Choroid plexus epithelial cell (primary cell): ENCODE measurements at places on chromosomes 13 and 19.

- no peak for DNase-seq
Measured at GRCh38 chr13:109734002-109734785, 52.2 kb downstream of the IRS2 start.

- peak; percentile 59 for DNase-seq
Measured at GRCh38 chr13:29847501-29847983, 2.9 kb downstream of the UBL3 start.

- DNase-seq: no peak
Measured at GRCh38 chr19:49342291-49342721, 7.1 kb downstream of the CD37 start.

DNA sequence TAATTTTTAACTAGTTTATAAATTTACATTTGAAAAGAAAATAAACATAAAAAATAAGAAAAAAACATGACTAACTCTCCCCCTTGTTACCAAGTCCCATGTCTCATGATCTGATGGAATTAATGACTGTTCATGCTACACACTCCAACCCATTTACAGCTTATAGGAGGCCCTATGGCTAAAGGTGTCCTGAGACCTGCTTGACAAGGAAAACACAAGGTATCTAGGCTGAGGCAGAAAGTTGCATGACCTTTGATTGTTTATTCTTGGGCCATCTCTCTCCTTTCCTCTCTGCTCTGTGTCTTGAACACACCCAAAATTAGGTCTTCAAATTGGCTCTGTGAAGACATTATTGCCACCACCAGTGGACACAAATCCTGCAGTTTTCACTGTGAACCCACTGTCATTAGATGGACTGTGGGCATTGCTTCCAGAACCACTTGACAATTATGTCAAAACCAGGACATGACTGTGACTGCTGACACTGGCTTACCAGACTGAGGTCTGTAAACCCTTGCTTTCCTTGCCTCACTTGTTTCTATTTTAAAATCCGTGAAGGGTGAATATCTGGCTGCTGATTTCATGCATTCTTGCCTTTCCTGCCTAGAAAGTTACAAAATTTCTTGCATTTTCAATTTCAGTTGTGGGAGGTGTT lies 386.5 kb upstream of the SPRY2 start:
- DNase-seq: peak; percentile 39

- no peak for DNase-seq
Measured at GRCh38 chr13:39788102-39788501, 132.6 kb downstream of the COG6 start.

GRCh38 chr13:45179428-45179827 lies 21.4 kb downstream of the KCTD4 start:
- no peak for DNase-seq

DNA sequence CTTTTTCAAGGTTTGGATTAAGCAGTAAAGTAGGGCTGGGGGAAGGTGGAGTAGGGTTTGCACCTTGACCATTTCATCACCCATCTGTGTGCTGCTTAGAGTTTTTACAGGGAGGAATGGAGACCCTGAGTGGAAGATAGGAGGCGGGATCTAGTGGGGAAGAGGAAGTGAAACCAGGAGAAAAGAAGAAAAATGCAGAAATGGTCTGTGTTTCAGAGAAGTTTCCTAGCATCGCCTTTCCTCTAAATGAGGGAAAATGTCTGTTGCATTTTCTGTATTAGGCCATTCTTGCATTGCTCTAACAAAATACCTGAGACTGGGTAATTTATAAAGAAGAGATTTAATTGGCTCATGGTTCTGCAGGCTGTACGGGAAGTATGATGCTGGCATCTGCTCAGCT lies 64.1 kb downstream of the TPT1 start:
- DNase-seq: no peak

DNA sequence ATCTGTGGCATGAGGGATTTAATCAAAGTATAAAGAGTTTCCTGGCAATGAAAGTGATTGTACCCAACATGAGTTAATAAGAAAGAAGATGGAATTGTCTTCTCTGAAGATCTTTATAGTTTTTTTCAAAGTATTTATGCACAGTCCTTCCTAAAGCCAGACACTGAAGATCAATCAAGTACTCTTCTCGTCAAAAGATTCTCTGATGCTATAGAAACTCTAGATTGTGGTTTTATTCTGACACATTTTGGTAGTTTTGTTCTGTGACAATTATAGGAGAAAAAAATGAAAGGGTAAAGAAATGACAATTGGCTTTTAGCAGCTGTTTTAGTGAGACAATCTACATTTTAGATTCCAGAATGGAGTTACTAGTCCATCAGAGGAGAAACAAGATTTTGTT lies 10.4 kb upstream of the ENOX1 start:
- DNase-seq: no peak

- DNase-seq: no peak
Measured at GRCh38 chr13:46176756-46177155, 5.2 kb downstream of the LCP1 start.

DNA sequence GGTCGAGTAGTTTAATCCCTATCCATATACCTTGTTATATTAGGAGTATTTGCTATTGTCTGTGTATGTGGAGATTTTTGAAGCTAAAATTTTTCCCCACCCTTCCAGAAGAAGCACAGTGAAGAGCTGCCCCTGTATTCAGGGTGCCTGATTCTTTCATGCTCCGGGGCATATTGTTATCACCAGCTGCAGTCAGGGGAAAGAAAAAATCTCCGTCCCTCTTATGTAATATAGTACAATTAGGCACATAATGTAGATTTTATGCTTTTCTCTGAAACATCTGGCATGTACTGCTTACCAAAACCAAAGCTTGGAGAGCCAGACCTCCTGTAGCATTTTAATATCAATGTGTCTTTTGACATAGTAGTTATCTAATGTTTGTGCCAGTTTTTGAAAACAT lies 214.9 kb upstream of the EDNRB start:
- no peak for DNase-seq

DNA sequence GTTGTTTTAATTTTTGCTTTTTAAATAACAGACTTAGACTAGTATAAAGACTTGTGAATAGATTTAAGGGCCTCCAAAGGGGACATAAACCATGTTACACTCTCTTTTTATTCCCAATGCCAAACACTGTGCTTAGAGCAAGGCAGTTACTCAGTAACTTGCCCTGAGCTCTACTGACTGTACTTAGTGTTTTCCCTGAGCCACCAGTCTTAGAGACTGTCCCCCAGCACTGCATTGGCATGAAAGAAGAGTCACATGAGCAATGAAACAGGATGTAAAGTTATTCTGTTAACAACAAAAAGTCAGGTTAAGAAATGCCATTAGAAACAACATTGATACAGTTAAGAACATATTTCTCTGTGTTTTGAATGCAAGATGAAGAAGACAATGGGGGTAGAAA lies 187.9 kb downstream of the TBC1D4 start:
- no peak for DNase-seq

DNA sequence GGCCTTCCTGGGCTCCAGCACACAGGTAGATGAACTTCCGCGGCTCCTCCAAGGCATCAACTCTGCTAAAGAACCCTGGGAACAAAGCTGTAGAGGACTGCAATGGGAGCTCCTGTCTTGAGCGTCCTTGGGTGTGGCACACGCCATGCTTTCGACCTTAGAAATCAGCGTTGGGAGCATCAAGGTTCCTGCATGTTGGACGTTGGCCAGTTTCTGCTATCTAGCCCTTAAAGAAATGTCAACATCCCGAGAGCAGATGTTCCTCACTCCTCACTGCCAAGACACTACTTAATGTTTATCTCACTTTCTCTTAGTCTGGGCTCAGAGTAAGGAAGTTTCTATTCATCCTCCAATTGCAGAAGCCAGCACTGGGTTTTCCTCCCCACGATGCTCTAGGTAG lies 70.6 kb upstream of the MEDAG start:
- DNase-seq: peak; percentile 66

DNA sequence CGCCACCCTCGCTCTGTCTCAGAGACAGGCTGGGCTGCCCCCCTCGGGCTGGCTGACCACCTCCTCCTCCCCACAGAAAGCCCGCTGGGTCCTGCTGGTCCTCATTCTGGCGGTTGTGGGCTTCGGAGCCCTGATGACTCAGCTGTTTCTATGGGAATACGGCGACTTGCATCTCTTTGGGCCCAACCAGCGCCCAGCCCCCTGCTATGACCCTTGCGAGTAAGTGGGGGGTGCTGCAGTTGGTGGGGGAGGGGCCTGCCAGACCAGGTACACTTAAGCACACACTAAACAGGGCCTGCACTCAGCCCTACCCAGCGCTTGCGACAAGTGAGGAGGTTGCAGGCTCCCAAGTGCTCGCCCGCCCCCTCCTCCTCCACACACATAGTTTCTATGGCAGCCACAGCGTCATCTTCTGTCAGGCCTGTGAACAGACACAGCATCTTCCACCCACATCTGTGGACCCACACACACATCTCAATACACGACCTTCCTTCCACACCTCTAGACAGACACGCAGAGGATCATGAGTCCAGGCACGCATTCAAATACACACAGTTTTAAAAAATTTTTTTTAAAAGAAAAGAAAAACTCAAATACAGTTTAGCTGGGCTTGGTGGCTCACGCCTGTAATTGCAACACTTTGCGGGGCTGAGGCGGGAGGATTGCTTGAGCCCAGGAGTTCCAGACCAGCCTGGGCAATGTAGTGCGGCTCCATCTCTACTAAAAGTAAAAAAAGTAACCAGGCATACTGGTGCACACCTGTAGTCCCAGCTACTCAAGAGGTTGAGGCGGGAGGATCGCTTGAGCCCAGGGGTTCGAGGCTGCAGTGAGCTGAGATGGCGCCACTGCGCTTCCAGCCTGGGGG lies 18.4 kb downstream of the PLD3 start:
- peak; percentile 34 for DNase-seq

GRCh38 chr13:23615395-23616081 lies 45.3 kb downstream of the TNFRSF19 start:
- DNase-seq: no peak

DNA sequence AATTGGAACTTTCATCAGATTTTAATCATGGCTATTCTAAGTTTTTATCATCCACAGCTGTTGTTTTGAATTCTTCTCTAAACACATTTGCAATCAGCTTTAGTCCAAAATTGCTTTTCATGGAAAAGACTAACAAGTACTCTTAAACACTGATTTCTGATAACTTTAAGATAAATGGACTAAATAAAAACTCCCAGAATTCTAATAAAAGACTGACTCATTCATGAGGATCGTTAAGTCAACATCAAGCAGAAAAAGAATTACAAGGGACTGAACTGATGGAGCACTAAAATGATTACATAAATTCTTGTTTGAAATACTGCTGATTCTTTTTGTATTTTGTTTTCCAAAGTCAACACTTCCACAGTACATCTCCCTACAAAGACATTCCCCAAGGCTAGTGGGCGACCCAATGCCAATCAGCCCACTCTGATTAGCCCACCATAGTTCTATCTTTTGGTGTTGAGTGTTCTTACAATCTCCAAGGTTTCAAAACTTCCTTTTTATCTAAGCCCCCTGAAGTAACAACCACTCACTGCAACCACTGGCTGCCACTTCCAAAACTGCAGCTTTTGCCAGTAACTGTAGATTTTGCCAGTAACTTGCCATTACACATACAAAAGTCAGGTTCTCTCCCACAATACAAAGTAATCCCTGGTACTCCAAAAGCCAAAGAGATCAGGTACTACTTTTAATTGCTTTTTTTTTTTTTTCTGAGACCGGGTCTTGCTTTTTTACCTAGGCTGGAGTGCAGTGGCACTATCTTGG lies 14.0 kb upstream of the NAA16 start:
- no peak for DNase-seq

DNA sequence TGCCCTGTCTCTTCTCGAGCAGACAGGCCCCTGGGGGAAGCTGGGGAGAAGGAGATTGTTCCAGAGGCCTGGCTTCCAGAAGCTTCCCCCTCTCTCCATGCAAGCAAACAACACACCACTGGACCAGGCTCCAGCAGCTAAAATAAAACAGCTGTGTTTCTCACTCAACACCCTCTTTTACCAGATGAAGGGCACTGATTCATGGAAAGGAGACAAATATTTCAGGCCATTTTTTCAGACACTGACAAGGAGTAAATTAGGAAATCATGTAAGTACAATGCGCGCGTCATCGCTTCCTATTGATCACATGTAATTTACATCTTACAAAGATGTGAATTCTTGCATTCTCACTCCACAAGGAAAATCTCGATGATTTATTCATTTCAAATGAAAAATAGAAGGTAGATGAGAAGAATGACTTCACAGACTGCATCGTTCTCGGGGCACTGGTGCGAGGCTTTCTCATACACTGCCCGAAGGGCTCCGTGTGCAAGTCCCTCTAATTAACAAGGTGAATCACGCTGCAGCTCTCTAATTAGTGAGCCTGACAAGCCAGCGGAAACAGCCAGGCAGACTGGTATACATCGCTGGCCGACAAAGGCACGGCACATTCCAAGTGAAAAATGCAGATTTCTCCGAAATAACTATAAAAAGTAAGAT lies 153.6 kb downstream of the KCTD15 start:
- no peak for DNase-seq

GRCh38 chr13:50014386-50014785 lies 858 bp upstream of the KCNRG start:
- DNase-seq: no peak

DNA sequence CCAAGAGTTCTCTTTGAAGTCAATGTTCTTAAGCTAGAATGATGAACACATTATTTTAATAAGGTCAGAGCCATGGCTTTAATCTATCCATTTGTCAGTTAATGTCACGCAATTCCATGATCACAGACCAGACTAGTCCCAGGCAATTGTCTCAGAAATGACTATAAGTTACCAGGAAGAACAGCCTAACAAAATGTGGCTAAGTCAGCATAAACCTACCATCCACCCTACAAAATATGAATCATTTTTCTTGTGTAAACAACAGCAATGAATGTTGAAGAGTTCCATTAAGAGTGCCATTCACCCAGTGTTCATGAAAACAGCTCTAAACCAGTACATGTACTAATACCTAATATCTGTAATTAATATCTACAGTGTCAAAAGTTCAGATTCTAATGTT lies 127.5 kb downstream of the KCTD12 start:
- peak; percentile 47 for DNase-seq

DNA sequence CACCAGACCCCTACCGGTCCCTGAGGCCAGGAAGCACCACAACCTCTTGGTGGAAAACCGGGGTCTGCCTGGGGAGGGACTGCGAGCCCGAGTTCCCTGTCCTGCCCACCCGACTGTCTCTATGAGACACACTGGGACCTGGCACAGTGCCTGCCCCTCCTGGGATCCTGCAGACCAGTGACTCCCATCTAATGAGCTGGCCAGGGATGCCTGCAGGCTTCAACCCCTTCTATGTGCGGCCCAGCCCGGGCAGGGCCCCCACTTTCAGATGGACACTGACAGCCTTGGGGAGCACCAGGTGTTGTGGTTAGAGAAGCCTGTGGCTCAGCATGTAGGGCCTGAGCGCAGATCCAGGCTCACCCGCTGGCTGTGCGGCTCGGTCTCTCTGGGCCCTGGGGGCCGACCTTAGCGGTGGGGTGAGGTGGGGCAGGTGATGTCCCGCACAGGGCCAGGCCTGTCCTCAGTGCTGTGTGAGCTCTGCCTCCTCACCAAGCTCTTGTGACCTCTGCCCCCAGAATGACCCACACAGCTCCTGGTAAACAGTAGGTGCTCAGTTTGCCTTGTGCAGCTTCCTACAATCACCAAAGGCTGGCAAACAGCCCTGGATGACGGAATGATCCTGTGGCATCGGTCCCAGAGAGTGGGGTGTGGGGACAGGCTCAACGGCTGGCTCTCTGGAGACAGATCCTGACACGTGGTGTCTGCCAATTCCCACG lies 17.9 kb upstream of the CACTIN start:
- no peak for DNase-seq
